Activated B cell treated with CpG ODN at 0.5 μM for 24 hours (primary cell): ENCODE measurements at places on chromosomes 5 and 9. TPM values are rescaled to one million over a fixed set of nuclear protein-coding genes. Genes with fewer than 3 reads are reported as not detected.

The OSMR gene
- 0.04 TPM in 1 of 2 replicates, not detected in the other for total RNA-seq

The ADGRV1 gene
- total RNA-seq, result 0.13 TPM in 1 of 2 replicates, not detected in the other

The ACOT12 gene
- not detected in 2 replicates for total RNA-seq

The TLX3 gene
- not detected in 2 replicates for total RNA-seq

The HSPA4 gene
- total RNA-seq, result 152 and 162 TPM in 2 replicates

DNA sequence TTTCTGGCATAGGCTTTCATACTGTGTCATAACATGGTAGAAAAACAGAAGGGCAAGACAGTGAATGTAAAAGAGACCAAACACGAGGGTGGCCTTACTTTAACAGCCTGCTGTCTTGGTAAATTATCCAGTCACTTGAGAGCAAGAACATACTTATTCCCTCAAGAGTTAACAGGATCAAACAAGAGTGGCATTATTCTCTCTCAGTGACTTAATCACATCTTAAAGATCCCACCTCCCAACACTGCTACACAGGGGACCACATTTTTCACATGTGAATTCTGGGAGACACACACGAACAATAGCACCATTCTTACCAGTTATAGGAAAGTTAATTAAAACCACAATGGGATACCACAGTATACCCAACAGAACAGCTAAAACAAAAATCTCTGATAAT, 898.0 kb upstream of the C9orf72 start:
- DNase-seq, result no peak

DNA sequence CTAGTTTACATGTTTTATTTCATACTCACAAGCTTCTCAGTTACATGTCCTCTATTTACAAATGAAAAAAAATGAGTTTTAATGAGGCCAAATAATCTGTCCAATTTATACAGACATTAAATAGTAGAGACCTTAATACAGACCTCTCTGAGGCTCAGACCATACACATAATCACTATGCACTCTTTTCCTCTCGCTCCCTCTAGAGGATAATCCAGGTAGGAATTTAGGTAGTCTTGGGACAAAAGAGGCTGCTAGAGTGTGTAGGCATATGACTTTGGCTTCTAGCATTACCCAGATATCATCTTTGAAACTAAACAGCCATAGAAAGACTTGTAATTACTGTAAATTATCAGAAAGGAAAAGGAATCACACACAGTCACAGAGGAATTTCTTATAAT, 444.7 kb downstream of the HINT1 start:
- no peak for DNase-seq

DNA sequence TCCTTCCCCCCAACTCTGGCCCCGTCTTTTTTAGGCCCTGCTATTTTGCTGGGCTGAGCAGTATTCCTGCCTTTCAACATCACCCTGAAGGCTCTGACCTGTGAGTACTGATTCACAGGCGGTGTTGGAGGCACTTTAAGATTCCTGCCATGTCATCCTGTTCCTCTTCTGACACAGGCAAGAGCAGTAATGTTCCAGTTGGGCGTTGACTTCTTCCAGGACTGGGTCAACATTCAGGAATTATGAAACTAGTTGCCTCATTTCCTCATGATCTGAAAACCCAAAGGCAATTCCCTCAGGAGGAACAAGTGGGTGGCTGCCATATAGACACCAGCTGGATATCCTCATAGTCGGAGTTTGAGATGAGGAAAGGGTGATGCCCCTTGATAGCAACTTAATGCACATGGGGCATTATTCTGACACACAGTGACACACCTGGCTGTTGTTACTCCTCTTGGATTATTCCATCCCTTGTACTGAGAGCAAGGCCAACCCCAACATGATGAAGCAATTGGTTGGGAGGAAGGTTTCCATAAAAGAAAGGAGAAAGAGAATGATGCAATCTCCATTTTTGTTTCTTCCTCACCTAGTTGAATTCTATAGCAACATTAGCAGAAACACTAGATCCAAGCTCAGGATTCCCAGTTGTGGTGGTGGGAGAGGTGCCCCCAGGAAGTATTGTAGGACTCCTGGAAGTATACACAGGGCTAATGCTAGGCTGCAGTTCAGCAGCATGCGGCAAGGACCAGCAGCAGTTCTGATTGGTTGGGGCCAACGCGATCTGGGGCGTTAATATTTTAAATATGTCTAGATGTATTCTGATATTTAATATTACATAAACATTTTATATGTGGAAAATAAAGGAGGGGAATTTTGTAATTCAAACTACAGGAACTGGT, 19.6 kb upstream of the GLRX start:
- DNase-seq, result no peak
